ENCODE measurements at places on chromosomes 3 and 15. TPM values are rescaled to one million over a fixed set of nuclear protein-coding genes. Genes with fewer than 3 reads are reported as not detected.

- peak; percentile 43 for DNase-seq
Observed at GRCh38 chr3:100163787-100164186, 49.5 kb upstream of the FILIP1L start.

DNA sequence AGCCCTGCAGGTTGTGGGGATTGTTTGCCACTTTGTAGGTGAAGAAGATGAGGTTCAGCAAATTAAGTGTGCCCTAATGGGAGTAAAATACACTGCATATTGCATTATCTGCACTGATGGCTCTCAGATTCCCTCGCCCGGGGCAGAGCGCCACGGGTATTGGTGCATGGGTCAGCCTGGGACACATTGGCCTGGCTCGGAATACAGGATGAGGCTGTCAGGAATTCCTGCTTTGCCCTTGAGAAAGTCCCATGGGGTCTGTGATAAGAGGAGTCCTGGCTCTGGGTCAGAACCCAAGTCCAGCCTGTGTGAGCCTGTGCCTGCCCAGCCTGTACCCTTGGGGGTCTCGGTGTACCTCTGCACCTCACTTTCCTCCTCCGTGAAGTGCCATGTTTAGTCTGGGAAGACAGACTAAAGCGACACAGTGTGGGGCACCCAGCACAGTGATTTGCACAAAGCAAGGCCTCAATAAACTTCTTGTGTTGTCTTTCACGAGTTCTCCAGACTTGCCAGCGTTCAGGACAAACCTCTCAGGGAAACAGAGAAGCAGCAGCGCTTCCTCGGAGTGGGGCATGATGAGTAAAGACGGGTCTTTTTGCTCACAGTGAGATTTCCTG, 107.6 kb downstream of the LRRK1 start:
- DNase-seq = no peak

GRCh38 chr3:136952292-136952691, 5.5 kb upstream of the IL20RB start:
- no peak for DNase-seq

GRCh38 chr3:182451871-182452270, 341.4 kb upstream of the ATP11B start:
- DNase-seq = no peak

DNA sequence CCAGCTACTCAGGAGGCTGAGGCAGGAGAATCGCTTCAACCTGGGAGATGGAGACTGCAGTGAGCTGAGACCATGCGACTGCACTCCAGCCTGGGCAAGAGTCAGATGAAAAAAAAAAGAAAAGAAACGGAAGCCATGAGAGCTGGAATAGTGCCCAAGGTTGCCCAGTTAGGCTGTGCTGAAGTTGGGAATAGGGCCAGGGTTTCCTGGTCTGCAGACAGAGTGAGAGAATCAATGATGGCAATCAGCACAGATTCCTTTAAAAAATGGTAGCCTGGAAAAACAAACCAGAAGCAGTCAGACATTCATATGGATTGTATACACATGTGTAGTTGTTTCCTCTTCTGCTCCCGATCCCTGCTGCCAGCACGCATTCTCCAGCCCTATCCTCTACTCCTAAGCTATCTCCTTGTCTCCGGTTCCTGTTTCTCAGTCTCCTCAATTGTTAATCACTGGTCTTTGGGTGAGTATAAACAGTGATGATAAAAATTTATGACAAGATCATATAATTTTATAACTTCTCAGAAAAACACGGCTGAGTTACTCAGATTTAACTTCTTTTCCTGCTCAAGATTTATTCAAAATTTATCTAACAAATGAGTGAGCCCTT, 316.2 kb upstream of the UMPS start:
- no peak for DNase-seq

GRCh38 chr15:39266890-39267289, 314.0 kb upstream of the THBS1 start:
- DNase-seq = no peak

DNA sequence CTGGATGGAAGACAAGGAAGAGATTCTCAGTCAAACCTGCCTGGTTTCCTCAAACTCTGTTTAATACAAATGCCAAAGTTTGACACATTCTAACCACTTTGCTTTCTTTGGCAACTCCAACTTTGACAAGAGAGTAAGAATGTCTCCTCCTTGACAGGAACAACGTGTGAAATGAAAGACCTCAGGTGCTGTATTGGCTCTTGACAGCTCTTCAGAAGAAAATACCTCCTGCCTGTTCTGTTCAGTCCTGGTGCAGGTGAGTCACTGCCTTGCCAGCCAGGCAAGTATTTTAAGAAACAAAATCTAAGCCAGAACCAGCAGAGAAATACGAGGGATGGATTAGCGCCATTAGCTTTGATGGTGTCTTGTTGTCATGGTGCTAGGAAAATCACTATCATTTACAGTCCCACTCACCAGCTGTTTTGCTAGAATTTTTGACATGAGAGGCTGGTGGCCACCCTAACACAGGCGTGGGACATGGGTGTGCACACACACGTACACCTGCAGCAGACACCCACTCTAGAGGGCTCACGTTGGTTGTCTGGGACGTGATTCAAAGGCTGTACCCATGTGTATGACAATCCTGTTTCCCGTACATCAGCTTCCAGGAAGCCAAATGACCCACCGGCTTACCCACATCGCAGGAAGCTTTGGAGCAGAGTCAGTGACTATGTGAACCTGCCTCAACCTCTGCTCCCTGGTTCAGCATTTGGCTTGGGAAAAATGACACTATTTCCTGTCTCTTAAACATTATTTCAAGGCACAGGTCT, 60.4 kb downstream of the CCNL1 start:
- DNase-seq = no peak

DNA sequence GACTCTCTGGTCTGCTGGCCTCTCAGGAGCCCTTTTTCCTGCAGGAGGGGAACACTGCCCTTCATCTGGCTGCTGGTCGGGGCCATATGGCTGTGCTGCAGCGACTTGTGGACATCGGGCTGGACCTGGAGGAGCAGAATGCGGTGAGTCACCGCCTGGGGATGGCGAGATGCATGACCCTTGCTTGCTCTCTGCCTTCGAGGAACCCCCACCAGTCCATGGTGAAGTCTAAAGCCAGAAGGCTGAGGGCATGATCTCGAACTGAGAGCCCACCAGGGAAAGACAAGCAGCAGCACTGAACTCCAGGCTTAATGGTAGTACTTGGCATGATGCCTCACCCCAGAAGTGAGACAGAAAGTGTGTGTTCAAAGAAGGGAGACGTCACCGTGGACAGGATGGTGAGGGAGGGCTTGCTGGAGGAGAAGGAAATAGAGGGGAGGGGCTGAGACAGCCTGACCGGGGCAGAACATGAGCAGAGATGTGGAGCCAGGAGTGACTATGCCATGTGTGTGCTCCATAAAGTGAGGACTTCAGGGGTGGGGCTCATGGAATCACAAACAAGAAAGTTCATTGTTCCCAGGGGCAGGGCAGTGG, 19.2 kb downstream of the ANKDD1A start:
- no peak for DNase-seq

GRCh38 chr3:54121414-54122323, 683 bp upstream of the CACNA2D3 start:
- DNase-seq = no peak

DNA sequence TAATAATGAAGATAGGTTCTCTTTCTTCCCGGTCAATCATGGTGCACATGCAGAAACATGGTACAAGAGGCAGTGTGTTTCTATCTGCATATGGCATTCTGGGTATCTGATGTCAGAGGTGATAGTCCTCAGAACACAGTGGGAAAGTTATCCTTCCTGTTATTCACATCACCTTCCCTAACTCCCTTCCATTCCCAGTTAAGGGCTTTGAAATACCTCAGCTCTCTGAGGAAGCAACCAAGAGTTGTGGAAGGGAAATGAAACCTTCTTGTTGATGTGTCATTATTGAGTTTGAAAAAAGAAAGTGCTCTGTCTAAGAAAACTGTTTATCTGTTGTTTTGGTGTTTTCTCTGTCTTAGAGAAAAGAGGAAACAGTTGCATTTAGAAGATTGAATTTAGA, 21.9 kb upstream of the P2RY13 start:
- DNase-seq = no peak

- DNase-seq = no peak
Observed at GRCh38 chr3:172343117-172343516, 105.1 kb downstream of the GHSR start.

DNA sequence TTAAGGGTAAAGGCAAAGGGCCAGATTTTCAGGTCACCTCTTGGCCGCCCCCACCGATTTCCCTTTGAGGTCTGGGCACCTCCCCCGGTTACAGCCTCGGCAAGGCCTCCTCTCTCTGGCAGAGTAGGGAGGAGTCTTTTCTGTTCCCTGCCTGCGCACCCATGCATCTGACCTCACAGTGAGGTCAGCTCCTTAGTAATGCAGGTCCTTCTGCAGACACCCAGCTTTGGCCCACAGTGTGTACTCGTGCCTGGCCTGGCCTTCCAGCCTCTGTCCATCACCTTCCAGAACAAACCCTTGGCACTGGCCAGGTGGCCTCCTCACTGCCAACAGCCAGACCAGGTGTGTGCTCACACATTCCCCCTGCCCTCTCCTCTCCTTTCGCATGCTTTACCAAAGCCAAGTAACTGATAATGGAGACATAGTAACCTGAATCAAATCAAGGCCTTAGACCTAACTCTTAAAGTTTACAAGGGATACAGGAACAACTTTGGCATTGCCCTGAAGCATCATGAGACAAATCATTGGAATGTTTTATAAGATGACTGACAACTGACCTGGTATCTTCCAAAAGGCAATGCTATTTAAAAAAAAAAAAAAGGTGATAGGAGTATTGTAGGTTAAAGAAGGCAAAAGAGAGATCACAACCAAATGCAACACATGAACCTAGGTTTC, 61.3 kb downstream of the CORO2B start:
- no peak for DNase-seq

DNA sequence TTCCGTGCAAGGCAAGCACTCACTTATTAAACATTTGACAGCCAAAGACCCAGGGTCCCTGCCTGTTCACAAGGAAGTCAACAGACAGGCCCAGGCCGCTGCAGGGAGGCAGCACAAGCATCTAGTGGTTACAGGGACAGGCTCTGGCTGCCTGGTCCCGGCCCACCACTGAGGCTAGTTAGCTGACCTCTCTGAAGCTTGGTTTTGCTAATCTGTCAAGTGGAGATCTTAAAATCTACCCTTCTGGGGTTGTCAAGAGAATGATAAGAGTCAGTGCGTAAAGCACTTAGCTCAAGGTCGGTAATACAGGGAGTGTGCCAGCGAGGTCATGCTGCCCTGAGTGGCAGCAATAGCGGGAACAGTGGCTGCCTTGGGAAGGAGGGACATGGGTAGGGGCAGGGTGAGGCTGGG, 6.0 kb downstream of the GNB5 start:
- DNase-seq = no peak

DNA sequence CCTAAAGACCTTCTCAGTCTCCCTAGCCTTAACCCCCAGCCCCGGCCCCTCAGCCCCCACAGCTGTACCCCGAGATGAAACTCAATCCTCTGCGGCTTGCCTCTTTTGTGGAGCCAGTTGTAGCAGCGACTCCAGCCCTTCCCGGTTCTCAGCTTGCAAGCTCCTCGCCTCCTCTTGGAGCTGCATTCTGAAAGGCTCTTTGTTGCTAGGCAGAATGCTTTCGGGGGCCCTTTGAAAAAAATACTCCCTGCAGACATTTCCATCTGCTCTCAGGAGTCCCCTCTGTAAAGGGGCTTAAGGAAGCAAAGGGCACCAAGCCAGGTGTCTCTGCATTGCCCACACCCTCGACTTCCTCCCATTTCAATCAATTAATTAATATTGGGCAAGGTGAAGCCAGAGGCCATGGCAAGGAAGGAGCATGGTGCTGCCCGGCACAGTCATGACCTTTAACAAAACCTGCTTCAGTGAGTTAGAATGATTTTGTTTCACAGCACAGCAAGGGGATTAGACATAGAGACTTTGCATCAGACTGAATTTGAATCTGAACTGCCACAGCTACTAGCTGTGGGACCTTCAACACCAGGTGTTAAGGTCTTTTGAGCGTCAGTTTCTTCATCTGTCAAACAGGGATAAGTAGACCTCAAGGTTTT, 65.5 kb downstream of the SRGAP3 start:
- DNase-seq = no peak

- DNase-seq = no peak
Observed at GRCh38 chr15:63603516-63603915, 6.3 kb downstream of the FBXL22 start.

DNA sequence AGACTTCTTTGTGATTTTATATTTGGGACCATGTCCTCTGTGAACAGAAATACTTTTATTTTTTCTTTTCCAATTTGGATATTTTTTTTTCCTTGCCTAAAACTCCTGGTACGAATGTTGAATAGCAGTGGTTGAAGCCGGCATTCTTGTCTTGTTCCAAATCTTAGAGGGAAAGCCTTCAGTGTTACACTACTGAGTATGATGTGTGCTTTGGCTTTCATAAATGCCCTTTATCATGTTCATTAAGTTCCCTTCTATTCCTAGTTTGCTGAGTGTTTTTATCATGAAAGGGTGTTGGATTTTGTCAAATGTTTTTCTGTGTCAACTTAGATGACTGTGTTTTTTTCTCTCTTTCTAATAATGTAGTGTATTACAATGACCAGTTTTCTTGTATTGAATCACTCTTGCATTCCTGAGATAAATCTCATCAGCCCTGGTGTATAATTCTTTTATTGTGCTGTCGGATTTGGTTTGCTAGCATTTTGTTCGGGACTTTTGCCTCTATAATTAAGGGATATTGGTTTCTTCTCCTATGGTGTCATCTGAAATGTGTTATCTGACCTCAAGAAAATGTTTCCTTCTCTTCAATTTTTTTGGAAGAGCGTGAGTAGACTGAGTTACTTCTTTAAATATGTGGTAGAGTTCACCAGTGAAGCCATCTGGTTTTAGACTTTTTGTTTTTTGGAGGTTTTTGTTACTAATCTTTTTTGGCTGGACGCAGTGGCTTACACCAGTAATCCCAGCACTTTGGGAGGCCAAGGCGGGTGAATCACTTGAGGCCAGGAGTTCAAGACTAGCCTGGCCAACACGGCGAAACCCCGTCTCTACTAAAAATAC, 33.3 kb downstream of the MAP1A start:
- DNase-seq = no peak

DNA sequence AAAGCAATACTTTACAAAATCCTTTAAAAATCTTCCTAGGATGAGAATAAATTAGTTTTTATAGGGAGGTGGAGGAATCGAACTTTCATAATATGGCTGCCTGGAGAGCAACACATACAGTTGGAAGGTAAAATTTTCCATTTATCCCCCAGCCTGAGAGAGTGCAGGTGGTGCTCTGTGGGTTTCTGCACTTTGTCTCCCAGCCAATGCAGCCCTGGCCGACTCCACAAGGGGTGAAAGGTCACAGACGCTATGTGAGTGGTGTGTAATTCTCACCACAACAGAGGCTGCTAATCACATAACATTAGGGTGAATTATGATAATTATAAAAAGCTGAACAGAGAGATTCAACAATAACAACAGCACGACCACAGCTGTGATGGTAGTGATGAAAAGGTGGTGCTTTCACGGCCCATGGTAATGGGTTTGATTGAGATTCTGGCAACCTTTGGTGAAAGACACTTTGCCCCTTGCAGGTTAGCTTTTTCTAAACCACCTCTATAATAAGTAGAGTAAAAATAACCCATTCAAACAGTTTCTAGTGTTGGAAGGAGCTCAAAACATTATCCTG, 30.1 kb upstream of the NANOGP8 start:
- DNase-seq = no peak

The ELL3 gene
- polyA plus RNA-seq = not detected

The ALDH1A3 gene
- 23.3 TPM for polyA plus RNA-seq

The DPPA2 gene
- not detected for polyA plus RNA-seq

The SOX2 gene
- 0.13 TPM for polyA plus RNA-seq

The EPHA6 gene
- 0.94 TPM for polyA plus RNA-seq

The CCDC14 gene
- 53.9 TPM for polyA plus RNA-seq

All from muscle of arm (tissue), 14 donors.